T1000 (cell line): ENCODE measurements at places on chromosomes 13 and 19.

GRCh38 chr19:30710721-30711120 is 338.5 kb downstream of the ZNF536 start:
- DNase-seq, result no peak

DNA sequence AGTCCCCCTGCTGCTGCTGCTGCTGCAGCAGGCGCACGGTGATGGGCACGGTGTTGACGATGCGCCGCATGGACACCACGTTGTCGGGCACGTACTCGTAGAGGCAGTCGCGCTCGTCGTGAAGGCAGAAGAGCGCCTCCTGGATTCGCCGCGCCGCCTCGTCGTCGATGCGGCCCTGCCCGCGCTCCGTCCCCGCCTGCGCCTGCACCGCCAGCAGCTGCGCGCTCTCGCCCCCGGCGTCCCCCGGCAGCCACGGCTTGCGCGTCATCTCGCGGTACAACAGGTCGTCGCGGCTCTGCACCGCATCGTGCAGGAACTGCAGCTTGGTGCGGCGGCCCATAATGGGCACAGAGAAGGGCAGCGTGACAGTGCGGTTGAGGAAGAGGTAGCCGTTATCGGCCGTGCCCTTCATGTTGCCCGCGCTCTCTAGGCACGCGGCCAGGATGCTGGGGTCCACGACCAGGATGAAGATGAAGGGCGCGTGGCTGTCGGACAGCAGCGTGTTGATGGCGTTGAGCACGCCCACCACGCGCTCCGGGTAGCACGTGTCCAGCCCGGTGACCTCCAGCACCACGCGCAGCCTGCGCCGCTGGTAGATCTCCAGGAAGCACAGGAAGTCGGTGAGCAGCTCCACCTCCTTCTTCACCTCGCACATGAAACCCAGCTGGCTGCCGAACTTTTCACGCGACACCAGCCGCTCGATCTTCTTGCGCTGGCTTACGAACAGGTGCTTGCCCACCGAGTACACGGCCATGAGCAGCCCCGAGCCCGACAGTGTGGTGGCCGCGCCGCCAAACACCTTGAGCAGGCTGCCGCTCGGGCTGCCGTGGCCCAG is 8.1 kb downstream of the NKPD1 start:
- no peak for DNase-seq

- no peak for DNase-seq
These were observed 229.2 kb downstream of the TUBA3C start for GRCh38 chr13:18952225-18953016.

- no peak for DNase-seq
These were observed 1379.5 kb upstream of the PCDH9 start for GRCh38 chr13:68609661-68610060.
